ENCODE measurements at places on chromosomes 13 and 19.

DNA sequence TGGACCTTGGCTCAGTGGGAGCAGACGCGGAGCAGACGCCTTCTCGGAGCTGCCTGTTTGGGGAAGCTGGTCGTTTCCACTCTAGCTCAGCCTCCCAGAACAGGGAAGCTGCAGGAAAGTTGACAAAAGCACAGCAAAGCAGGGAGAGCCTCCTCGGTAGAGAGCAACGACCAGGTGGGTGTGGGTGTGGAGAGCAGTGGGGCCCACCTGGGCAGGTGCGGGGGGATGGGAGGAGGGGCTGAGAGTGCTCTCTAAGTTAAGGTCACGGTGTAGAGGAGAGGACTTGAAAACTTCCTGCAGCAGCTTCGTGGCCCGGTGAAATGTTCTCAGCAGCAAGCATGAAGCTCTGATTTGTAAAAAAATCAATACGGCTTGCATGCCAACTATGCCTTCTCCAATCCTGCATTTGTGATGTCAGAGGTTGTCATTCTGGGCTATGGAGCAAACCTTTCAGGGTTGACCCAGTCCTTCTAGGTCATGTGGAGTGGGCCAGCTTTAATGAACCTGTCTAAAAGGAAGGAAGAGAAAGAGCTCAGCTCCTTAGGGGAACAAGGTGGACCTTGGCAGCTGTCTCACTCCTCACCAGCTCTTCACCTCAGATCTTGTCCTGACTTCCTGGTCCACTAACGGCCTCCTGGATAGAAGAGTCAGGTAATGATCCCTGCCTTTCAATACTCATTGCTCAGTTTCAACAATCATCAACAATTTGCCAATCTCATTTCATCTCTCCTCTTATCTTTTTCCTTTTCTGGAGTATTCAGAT is 85.8 kb upstream of the UBL3 start:
- peak; percentile 35 for DNase-seq

DNA sequence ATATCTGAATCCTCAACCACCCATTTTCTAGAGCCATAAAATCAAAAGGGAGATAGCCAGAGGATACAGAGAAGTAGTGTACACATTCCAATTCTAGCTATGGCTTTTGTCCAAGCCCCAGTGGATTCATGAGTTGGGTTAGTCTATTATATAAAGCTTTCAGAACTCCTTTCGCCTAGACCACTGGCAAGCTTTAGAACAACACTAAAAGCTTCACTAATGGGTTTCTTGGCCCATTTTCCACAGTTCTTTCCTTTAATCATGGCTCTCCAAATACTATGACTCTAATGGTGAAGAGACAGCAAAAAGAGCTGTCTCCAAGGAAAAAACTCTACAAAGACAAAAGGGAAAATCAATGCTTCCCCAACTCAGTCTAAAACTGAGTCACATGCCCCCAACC is 48.2 kb upstream of the SLITRK5 start:
- no peak for DNase-seq

DNA sequence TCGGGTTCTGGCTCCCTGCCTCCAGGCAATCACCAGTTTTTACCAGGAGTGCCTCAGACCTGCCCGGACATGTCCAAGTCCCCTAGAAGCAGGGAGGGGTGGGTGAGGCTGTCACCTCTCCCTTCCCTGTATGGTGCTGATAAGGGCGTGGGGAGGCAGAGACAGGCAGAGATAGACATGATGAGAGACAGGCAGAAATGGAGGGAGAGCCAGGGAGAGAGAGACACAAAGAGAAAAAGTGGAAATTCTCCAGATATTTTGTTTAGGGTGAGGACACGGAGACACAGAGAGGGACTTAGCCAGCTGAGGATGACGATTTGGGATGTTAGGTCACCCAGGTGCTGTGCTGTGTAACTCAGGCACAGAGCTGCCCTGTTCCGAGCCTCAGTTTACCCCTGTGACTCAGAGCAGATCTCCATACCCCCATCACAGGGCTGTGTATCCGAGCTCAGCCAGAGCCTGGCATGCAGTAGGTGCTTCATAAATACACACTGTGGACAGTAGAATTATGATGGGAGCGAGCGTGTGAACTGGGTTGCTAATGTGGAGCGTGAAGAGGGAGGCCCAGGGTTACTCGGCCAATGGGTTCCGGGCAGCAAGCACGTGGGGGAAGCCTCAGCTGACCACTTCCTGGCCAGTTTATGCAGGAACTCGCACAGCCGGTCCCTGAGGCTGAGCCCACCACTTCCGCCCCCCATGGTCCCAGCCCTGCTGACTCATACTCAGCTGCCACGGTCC is 11.9 kb upstream of the GDF15 start:
- DNase-seq, result peak; percentile 54

- no peak for DNase-seq
Measured at GRCh38 chr13:94233401-94233800, 246.1 kb downstream of the DCT start.

DNA sequence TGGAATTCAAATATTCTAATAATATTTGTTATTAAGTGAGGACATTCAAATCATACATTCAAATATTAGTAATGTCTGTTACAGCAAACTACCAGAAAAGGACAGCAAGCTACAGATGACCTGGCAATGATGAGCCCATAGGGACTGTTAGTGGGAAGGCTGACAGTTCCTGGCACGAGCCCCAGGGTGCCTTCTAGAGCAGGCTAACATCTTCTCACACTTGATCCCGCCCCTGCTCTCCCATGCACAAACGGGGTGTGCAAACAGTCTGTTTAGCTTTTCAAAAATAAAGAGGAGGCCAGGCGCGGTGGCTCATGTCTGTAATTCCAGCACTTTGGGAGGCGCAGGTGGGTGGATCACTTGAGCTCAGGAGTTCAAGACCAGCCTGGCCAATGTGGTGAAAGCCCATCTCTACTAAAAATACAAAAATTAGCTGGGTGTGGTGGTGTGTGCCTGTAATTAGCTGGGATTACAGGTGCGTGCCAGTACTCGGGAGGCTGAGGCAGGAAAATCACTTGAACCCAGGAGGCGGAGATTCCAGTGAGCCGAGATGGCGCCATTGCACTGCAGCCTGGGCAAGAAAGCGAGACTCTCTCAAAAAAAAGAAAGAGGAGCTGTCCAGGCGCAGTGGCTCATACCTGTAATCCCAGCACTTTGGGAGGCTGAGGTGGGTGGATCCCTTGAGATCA is 9.6 kb upstream of the GARRE1 start:
- no peak for DNase-seq

All from nucleus accumbens (tissue), 56 donors.